ENCODE measurements at places on chromosomes 4 and X. TPM values are rescaled to one million over a fixed set of nuclear protein-coding genes. Genes with fewer than 3 reads are reported as not detected.

MORC4 gene
- total RNA-seq: 0.21 TPM

DNA sequence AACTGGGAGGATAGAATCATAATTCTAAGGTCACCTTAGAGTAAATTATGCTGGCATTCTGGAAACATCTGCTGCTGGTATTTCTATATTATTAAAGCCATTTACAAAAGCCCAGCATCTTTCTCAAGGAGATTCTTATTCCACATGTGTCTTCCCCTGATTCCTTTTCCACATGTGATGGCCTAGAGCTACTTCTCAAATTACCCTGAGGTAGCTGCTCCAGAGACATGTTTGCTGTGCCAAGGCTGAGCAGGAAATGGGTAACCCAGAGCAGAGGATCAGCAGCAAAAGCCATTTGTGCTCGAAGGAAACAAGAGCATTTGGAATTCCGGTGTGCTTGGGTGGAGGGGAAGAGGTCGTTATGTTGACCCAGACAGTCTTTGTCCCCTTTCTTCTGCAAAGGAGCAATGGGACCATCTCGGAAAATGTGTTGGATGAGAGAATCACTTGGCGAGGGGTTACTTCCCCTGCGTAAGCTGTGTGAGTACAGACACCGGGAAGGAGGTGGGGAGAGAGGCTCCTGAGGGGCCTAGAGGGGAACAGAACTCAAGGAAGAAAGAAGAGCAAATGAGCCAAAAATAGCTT, 24.6 kb downstream of the TSC22D3 start:
- no peak overlapping the region for H3K4me3 ChIP-seq
- no peaks in the 10 kb centered on the region for H3K27me3 ChIP-seq
- H3K27ac ChIP-seq: no peak overlapping the region
- DNase-seq: no peak
- H3K36me3 ChIP-seq: no peaks in the 10 kb centered on the region

TCEANC gene
- 3.0 TPM for total RNA-seq

DNA sequence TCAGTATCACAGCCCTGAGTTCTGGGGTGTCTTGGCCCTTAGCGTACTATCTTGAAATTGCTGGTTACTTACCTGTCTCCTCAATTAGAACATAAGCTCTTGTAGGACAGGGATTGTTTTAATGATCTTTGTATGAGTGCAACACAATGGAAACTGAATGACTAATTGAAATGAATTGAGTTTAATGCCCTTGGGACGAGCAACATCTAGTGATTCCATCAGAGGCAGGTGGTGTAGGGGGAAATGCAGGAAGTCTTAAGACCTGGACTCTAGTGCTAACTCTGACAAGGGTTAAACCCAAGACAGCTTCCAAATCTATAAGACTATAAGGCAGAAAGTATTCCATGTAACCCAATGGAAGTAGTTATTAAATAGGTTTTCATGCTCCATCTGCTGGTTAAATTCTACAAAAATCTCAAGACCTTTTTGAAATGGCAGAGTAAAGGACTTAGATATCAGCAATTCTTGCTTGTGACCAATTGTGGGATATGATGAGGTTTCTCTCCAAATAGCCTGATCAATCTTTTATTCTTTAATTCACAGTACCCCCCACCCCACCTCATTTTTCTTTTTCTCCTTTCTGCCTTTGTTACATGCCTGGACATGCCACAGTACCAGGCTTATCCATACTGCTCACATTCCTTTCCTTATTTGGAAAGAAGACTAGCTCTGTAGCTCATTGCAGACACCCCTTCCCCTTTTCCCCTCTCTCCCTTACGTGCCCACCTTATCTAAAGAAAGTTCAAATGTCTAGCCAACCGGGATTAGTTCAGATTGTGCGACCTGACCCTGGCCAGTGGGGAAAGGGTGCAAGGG, 340.8 kb downstream of the PAPSS1 start:
- no peaks in the 10 kb centered on the region for H3K4me1 ChIP-seq
- H3K27ac ChIP-seq: no peak overlapping the region
- DNase-seq: no peak

- no peak for DNase-seq
- no peaks in the 10 kb centered on the region for H3K36me3 ChIP-seq
- no peak overlapping the region for H3K4me3 ChIP-seq
- H3K27me3 ChIP-seq: no peaks in the 10 kb centered on the region
Observed at GRCh38 chr4:54423066-54423465, 194.0 kb downstream of the PDGFRA start.

- H3K27ac ChIP-seq: no peak overlapping the region
- no peaks in the 10 kb centered on the region for H3K27me3 ChIP-seq
- H3K4me1 ChIP-seq: no peaks in the 10 kb centered on the region
Observed at GRCh38 chr4:124953061-124953460, 240.5 kb upstream of the ANKRD50 start.

GRCh38 chr4:72109364-72109763, 77.6 kb downstream of the NPFFR2 start:
- H3K4me3 ChIP-seq: no peak overlapping the region
- H3K36me3 ChIP-seq: no peaks in the 10 kb centered on the region
- DNase-seq: no peak
- no peaks in the 10 kb centered on the region for H3K4me1 ChIP-seq
- no peaks in the 10 kb centered on the region for H3K27me3 ChIP-seq
- H3K27ac ChIP-seq: no peak overlapping the region

DNA sequence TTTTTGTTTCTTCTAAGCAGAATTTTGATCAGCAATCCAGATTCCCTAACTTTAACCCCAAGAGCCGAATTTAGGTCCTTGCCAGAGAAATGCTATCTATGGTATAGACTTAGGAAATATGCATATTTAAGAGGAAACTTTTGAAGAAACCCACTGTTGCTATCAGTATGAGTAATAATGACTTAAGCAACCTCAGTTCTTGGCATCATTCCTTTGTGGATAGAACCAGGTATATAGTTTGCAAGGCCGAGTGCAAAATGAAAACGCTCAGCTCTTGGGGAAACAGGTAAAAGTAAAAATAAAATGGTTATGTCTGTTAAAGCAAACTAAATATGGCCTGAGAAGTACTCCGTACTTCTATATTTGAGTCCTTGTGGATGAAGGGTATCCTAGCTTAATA, 78.1 kb downstream of the ARSF start:
- no peak for DNase-seq
- no peaks in the 10 kb centered on the region for H3K4me1 ChIP-seq
- H3K4me3 ChIP-seq: no peak overlapping the region
- H3K27me3 ChIP-seq: no peaks in the 10 kb centered on the region
- H3K27ac ChIP-seq: no peak overlapping the region

CENPVL1 gene
- total RNA-seq: not detected

DNA sequence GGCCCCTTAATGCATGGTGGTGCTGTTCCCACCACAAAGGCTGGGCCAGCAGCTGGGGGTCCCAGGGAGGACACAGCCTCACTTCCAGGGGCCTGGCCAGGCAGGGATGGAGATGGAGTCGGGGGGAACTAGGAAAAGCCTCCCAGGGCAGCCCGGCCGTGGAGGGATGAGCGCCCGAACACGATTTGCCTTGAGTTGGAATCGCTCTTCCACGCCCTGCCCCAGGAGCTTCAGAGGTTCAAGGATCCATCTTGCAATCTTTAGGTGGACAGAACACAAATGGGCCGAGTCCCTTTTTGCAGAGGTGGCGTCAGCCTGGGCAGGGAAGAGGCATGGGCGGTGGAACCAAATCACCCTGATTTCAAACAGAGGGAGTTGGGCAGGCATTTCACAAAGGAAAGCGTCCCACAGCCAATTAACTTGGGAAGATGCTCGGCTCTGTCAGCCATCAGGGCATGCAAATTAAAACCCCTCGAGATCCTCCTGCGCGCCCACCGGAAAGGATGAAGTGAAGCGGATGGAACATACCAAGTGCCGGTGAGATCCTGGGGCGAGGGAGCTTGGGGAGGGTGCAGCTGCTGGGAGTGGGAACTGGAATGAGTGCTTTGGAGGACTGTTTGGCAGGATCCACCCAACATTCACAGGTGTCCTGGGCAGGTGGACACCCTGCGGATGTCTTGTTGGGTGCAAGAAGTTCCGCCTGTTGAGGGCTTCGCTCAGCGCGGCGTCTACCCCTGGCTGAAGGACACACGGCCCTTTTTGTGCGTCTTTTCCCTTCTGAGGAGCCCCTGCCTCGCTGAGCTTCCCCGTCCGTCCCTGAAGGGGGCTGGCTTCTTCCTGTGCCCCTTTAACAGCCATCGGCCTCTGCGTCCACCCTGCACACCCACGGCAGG, 75.7 kb downstream of the HTRA3 start:
- DNase-seq: no peak
- no peaks in the 10 kb centered on the region for H3K36me3 ChIP-seq
- no peaks in the 10 kb centered on the region for H3K27me3 ChIP-seq
- H3K4me1 ChIP-seq: no peaks in the 10 kb centered on the region
- no peak overlapping the region for H3K27ac ChIP-seq
- no peak overlapping the region for H3K4me3 ChIP-seq

DNA sequence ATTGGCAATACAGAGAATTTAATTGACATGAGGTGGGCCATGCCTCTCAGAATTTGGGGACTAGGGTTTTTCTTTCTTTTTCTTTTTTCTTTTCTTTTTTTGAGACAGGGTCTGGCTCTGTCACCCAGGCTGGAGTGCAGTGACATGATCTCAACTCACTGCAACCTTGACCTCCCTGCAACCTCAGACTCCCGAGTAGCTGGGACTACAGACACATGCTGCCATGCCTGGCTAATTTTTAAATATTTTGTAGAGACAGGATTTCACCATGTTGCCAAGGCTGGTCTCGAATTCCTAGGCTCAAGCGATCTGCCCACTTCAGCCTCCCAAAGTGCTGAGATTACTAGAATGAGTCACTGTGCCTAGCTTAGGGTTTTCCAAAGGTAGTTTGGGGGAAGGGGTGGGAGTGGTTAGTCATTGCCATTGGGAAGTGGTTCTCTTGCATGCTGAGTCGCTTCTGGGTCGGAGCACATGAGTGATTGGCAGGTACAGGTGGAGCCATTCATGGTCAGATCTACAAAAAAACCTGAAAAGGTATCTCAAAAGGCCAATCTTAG, 54.5 kb downstream of the MID2 start:
- H3K36me3 ChIP-seq: no peaks in the 10 kb centered on the region
- DNase-seq: no peak
- H3K27me3 ChIP-seq: no peaks in the 10 kb centered on the region
- H3K4me1 ChIP-seq: no peaks in the 10 kb centered on the region
- H3K27ac ChIP-seq: no peak overlapping the region

DNA sequence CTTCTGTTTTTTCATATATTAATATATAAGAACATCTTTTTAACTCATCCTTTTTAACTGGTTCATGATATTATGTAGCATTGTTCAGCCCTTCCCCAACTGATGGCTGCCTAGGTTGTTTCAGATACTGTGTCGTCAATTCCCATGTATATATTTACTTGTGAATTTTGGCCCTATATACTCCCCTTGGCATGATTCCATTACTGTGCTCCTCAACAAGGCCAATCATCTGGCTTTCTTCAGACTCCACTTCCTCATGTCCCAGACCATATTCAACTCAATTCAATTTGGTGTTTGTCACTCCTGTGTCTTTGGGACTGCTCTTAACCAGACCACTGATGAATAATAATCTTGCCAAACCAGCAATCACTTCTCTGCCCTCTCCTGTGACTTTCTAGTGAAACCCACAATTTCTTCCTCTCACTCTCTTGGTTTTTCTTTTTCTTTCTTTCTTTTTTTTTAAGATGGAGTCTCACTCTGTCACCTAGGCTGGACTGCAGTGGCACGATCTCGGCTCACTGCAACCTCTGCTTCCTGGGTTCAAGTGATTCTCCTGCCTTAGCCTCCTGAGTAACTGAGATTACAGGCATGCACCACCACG, 2.7 kb upstream of the WDR45 start:
- no peaks in the 10 kb centered on the region for H3K36me3 ChIP-seq
- no peaks in the 10 kb centered on the region for H3K27me3 ChIP-seq
- H3K27ac ChIP-seq: no peak overlapping the region
- no peak for DNase-seq

MSL3 gene
- total RNA-seq: 29.0 TPM

DNA sequence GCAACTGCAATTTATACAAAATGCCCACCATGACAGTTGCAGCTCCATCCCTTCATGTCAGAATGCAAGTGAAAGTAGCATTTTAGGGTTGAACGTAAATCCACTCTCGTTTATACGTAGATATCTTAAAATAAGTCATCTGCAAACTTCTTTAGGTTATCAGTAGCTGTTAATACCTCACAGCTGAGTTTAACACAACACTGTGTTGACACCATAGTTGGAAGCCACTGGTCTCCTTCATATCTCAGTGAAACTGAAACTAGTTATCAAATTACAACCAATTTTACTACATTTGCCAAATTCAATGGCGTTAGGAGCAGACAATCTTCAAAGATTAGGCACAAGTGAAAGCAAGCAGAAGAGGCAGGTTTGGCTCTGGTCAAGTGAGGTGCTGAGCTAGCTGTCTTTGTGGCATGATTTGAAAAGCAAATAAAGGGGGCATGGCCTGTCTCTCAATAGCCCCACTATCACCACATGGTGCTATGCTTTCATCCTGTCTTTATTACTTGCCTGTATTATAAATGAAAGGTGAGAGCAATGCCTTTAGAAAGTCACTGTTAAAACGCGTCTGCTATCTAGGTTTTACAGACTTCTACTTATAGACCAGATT, 12.3 kb downstream of the PPP3CA start:
- H3K27me3 ChIP-seq: no peaks in the 10 kb centered on the region
- no peaks in the 10 kb centered on the region for H3K36me3 ChIP-seq
- no peak for DNase-seq
- H3K27ac ChIP-seq: no peak overlapping the region

REELD1 gene
- total RNA-seq: 0.62 TPM

- H3K36me3 ChIP-seq: no peaks in the 10 kb centered on the region
- DNase-seq: no peak
- H3K4me1 ChIP-seq: no peaks in the 10 kb centered on the region
- no peak overlapping the region for H3K27ac ChIP-seq
Observed at GRCh38 chr4:55635282-55635681, 816 bp downstream of the NMU start.

DNA sequence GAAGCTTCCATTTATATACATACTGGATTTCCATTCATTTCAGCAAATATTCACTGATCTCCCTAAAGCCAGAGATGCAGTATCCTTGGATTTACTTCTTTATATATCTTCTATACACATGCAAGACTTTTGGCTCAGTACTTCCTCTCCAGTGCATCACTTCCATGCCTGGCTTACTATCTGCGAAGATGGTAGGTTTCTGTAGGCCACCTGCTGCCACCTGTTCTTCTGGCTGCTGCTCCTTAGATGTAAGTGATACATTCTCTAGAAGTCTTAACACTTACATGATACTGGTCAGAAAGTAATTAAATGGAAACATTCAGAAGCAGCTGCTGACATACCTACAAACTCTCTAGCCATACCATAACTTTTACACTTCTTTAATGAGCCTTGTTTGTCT, 48.9 kb downstream of the TBC1D9 start:
- no peak for DNase-seq
- H3K27me3 ChIP-seq: no peaks in the 10 kb centered on the region
- peaks cover 6% of the 10 kb centered on the region for H3K4me1 ChIP-seq
- no peak overlapping the region for H3K4me3 ChIP-seq

NEXMIF gene
- total RNA-seq: 7.4 TPM

DNA sequence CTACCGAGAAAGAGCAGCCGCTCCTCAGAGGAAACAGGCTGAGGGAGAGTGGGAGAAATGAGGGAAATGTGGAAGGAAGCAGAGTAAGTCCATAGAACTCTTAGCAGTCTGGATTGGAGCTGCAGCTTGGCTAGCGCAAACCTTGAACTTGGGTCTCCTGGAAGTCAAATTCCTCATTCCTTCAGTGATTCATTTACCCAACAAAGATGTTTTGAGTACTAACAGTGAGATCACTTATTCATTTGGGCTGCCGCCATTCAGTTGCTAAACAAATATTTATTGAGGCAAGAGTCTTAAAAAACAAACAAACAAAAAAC, 51.5 kb downstream of the SEL1L3 start:
- no peaks in the 10 kb centered on the region for H3K4me1 ChIP-seq
- DNase-seq: no peak
- H3K27ac ChIP-seq: no peak overlapping the region
- H3K27me3 ChIP-seq: no peaks in the 10 kb centered on the region

ITM2A gene
- total RNA-seq: 32.8 TPM

SHOX gene
- not detected for total RNA-seq

CXCL8 gene
- total RNA-seq: 0.43 TPM

Data from GM12878 (cell line).